ENCODE measurements at places on chromosomes 5 and 9.

- no peak for DNase-seq
Observed at GRCh38 chr5:22852807-22853660, at the start of gene CDH12. TSS of gene CDH12 (minus strand) at chr5:22853344.

- no peak for DNase-seq
Observed at GRCh38 chr5:141518618-141519015, 29.7 kb downstream of the PCDHGC5 start.

DNA sequence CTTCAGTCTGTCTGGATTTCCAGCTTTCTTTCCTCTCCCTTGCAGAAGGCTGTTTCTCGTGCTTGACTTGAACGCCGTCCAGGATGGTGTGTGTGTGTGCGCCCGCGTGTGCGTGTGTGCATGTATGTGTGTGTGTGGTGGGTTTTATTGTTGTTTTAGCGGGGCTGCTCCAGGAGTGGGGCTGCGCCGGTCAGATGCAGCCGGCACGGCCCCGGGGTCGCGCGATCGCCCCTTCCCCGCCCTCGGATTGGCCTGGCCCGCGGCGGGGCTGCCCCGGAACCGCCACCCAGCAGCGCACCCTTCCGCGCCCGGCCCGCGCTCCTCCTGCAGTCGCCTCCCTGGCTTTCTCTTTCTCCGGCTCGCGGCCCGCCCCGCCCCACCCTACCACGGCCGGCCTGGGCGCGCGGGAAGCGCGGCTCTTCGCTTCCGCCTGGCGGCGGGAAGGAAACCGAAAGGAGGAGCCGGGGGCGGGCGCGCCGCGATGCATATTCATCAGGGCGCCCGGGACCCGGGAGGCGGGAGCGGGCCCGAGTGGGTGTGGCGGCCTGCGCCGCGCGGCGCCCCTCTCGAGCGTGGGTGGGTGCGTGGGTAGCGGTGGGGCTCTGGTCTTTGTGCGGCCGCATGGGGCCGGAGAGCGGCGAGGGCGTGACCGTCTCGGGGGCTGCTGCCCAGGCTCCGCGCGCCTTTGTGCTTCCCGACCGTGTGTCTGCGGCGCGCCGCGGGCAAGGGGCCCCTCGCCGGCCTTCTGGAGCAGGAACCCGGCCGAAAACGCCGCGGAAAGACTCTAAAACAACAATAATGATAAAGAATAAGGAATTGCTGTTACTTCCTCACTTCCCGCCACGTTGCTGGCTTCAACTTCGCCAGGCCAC, 8.5 kb upstream of the NFIB start:
- peak; percentile 51 for DNase-seq

GRCh38 chr5:108481355-108481931, 99.5 kb upstream of the FBXL17 start:
- DNase-seq, result no peak

DNA sequence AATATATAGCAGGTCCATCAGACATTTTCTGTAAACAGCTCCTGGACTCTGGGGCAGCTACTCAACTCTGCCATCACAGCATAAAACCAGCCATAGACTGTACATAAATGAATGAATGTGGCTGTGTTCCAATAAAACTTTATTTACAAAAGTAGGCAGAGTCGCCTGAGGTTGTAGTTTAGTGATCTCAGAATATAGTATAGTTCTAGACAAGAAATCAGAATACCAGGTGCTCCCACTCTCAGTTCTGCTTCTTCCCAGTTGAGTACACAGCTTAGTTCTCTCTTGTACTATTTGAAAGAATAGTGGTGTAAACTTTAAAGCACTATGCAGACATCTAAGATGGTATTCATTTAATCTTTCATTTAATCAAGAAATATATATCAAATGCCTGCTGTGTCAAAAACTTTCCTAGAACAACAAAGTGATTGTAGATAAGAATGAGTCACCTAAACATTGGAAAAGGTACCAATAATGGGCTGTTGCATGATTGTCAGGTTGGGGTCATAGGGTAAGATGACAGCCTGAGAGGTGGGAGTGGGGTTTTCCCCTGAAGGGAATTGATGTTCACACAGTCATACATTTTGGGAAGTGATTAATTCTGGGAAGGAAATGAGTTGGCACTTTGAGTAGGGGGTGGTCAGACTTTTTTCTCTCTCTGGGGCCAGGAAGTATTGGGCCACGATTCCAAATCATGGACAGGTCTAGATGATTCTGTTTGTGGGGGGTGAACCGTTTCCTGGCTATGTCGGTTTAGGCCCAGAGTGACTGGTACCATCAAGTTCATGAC, 37.0 kb downstream of the TNFSF8 start:
- DNase-seq, result no peak

- DNase-seq, result no peak
Observed at GRCh38 chr9:129185991-129186390, 7.9 kb upstream of the IER5L start.

DNA sequence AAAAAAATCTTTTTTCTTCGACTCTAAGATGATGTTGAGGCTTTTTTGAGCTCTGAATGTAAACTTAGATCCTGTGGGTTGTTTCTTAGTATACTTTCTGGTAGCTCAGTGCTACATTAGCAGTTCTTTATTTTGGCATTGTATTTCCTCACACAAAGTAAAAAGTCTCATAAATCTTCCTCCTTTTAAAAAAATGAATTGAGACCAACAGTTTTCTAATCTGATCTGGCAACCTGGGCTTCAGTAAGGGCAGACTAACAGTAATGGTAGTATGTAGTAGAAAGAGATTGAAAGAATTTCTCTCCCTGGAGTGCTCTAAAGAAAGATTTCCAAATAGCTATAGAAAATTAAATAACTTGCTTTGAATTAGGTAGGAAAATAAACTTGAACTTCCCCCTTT, 31.4 kb downstream of the ZCCHC7 start:
- DNase-seq, result no peak

DNA sequence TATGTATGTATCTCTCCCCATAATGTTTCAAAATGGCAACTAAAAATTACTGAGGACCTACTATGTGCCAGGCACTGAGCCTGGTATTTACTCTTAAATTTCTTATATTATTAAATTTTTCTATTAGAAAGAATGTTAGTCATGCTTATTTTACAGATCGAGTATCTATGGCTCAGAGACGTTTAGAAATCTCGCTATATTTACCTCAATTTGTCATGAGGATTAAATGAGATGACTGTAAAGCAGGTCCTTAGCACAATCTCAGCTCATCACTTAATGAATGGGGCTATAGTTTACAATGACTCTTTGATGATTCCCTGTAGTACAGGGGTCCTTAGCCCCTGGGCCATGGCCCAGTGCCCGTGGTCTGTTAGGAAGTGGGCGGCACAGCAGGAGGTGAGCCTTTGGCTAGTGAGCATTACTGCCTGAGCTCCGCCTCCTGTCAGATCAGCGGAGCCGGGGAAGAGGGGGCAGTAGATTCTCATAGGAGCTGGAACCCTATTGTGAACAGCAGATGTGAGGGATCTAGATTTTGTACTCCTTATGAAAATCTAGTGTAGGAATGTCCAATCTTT, 15.5 kb downstream of the ENC1 start:
- DNase-seq, result no peak

DNA sequence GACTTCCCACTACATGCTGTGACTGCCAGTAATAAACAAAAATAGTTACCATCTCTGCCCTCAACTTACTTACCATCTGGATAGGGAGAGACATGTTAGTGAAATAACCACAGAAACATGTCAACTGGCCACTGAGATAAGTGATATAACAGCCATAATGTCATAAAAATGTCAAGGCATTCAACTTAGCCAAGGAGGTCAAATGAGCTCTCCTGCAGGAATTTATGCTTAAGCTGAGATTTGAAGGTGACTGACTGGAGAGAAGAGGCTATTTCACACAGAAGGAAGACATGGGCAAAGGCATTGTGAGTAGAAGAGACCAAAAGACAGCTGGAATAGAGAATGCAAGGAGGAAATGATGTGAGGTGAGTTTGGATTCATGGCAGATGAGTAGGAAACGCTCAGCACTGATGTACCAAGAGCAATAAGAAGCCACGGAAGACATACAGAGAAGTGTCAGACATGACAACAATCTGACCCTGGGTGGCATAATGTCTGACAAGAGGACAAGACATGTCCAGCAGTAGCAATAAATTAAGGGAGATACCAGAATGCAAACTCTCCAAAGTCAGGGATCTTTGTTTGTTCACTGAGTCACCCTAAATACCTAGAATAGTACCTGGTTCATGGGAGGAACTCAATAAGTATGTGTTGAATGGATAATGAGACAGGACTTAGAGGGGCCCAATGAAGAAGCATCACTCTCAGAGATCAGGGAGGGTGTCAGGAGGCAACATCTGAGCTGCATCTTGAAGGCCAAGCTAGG, 318.8 kb downstream of the ACTL7B start:
- DNase-seq, result no peak

GRCh38 chr9:123434619-123435240, 78.7 kb downstream of the CRB2 start:
- DNase-seq, result no peak

DNA sequence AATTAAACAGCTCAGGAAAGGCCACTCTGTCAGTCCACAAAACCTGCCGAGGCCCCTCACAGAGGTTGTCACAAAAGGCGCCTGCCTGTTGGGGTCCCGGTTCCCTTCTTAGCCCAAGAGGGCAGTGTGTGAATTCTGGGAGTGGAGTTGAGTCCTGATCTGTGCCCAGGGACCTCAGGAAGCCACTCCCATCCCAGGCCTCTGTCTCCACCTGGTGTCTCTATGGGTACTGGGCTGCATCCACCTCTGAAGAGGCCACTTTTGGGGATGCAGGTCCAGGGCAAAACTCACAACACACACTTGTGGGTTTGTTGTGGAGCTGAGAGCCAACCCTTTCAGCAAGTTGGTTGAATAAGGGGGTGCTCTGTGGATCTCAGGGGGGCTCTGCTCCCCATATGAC, 74.3 kb upstream of the STXBP1 start:
- no peak for DNase-seq

DNA sequence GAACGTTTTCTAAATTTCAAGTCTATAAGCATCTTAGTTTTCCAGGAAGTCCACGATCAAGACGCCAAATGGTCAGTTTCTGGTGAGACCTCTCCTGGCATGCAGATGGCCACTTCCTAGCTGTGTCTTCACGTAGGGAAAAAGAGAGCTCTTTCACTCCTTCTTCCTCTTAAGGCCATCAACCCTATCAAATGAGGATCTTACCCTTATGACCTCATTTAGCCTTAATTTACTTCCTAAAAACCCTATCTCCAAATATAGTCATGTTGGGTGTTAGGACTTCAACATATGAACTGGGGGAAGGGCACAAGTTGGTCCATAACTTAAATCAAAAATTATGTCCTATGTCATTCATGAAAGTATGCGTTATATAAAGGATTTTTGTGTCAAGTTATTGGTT, 229.5 kb downstream of the ARL15 start:
- no peak for DNase-seq

DNA sequence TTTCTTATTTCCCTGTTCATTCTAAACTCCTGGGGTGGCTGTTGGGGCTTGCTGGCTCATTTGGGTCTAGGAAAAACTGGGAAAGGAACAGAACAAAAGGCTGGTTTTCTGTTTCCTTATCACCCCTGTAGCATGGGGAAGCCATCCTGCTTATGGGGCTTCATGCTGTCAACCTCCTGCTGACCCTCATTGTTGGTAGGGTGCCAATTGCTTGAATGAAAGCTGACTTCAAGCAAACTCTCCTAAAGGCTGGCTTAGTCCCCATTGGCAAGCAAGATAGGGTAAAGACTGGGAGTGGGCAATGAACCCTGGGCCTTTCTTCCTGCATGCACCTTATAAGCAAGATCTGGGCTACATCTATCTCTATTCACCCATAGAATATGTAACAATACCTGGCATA, 511.6 kb downstream of the DMAC1 start:
- no peak for DNase-seq

- no peak for DNase-seq
Observed at GRCh38 chr9:38286766-38287165, 105.7 kb upstream of the ALDH1B1 start.

GRCh38 chr9:121751686-121752445, 100.4 kb downstream of the DAB2IP start:
- no peak for DNase-seq

DNA sequence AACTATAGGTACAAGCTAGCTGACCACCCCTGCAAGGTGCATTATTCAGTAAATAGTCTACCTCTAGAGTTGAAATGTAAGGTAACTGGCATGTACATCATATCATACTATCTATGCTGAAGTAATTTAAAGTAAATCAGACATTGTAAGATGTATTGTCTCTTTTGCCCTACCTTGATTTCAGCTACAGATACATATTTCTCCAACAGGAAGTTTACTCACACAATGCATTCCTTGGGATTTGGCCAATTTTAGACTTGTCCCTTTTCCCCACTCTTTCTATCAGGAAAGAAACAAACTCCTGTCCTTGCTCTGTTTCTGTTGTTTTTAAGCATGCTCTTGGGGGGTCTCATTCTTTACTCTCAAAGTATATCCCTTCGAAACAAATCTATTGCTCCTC, 58.5 kb upstream of the TSLP start:
- DNase-seq, result no peak

DNA sequence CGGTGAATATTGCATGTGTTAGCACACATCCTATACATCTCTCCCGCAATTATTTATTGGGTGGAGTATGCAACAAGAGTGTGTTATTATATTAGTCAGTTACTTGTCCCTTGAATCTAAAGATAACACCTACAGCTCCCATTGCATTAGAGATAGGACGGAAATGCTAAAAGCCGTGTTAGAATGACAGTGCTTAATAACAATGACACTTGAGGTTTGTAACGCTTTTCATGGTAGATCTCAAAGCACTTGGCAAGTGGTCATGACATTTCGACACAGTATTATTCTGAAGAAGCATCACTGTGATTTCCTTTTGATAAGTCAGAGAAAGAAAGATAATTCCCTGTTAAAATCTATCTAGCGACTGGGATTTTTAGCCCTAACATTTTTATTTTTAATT, 33.4 kb upstream of the TRIO start:
- no peak for DNase-seq

DNA sequence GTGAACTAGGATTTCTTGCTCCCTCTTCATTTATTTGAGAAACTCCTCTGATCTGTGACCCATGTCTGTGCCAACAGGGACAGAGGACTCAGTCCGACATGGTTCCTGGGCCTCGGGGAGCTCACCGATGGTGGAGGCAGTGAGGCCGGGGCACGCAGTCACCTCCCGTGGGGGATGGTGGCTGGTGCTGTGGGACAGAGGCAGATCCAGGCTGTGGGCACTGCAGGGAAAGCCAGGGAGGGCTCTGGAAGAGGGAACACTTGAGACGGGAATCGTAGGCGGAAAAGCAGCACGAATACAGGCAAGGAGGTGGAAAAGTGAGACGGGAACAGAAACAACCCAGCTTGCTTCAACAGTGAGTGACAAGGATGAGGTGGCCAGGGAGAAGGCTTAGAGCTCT, 127.8 kb downstream of the GABBR2 start:
- no peak for DNase-seq

DNA sequence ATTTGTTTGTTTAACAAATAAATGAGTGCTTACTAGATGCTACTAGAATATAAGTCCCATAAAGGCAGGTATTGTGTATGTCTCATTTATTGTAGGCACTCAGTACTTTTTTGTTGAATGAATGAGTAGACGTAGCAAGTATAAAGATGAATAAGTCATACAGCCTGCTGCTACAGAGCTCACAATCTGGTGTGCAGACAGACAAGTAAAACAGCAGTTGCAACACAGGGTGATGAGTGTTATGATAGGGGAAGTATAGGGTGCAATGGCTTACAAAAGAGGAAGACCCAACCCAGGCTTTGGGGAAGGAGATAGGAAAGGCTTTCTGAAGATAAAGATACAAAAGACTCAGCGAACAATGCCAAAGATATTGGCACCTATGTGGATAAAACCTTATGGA, 47.7 kb downstream of the SH3RF2 start:
- DNase-seq, result no peak

- DNase-seq, result no peak
Observed at GRCh38 chr9:104951487-104951886, 23.5 kb upstream of the ABCA1 start.

GRCh38 chr9:125894566-125894965, 147.4 kb downstream of the PBX3 start:
- DNase-seq, result no peak

- no peak for DNase-seq
Observed at GRCh38 chr5:76535577-76535976, 87.6 kb downstream of the F2RL2 start.
